ENCODE measurements at places on chromosomes 2 and 18.

GRCh38 chr2:173831312-173832229 is 133.6 kb downstream of the SP3 start:
- no peak for DNase-seq

- DNase-seq = no peak
These were observed 36.1 kb downstream of the ASXL2 start for GRCh38 chr2:25842155-25842554.

DNA sequence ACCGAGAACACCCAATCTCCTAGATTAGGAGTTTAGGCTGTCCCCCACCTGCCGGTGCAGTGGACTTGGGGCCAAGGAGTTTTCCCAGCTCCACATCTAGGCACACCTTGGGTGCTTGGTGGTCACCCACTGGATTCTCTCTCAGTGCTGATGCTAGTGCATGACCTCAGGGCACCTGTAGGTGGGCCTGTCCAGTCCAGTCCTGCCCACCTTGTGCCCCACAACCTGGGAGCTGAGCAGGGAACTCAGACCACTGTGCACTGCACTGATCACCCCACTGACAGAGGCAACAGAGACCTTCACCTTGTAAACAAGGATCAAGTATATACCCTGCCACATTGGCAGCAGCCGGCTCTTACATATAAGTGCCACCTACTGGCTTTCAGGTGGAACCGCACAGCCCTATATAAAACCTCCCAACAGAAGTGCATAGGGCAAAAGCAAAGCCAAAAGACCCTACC is 12.7 kb upstream of the CDH19 start:
- DNase-seq = no peak

DNA sequence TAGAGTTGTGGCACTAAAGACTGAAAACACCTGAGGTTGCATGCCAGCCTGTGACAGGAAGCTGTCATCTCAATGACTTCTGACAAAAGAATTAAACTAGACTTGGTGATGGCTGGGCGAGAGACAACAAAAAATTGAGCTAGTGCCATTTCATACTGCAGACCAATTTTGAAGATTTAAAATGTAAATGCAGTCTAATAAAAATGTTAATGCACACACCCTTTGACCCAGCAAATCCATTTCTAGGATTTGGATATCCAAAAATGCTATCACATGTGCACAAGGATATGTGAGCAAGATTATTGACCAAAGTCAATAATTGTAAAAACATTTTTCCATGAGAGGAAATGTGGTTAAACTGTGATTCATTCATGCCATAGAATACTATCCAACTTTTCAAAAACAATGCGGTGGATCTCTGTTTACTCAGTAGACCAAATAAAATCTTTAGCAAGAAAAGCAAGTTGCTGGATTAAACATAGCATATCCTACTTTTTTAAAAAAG is 5.6 kb downstream of the FBXO36 start:
- DNase-seq = no peak

GRCh38 chr2:24842081-24843050 is 49.1 kb downstream of the CENPO start:
- no peak for DNase-seq

GRCh38 chr18:9608298-9608697 is 6.1 kb downstream of the PPP4R1 start:
- no peak for DNase-seq
